ENCODE measurements at places on chromosomes 13 and 19.
A peak's percentile ranks its signal among the peaks of the same experiment; 100 is the strongest.

GRCh38 chr19:10009714-10010224 lies 535 bp downstream of the COL5A3 start:
- peak; percentile 43 for DNase-seq

GRCh38 chr13:112065521-112065866 lies 1.5 kb upstream of the SOX1 start:
- DNase-seq = no peak

- no peak for DNase-seq
Observed at GRCh38 chr13:24161010-24161775, 673 bp downstream of the SPATA13 start.

GRCh38 chr13:80118506-80118905 lies 222.4 kb downstream of the SPRY2 start:
- no peak for DNase-seq

GRCh38 chr13:79749984-79750551 lies 269.1 kb downstream of the NDFIP2 start:
- peak; percentile 73 for DNase-seq

- DNase-seq = no peak
Observed at GRCh38 chr13:25746131-25746530, 305.7 kb downstream of the SHISA2 start.

DNA sequence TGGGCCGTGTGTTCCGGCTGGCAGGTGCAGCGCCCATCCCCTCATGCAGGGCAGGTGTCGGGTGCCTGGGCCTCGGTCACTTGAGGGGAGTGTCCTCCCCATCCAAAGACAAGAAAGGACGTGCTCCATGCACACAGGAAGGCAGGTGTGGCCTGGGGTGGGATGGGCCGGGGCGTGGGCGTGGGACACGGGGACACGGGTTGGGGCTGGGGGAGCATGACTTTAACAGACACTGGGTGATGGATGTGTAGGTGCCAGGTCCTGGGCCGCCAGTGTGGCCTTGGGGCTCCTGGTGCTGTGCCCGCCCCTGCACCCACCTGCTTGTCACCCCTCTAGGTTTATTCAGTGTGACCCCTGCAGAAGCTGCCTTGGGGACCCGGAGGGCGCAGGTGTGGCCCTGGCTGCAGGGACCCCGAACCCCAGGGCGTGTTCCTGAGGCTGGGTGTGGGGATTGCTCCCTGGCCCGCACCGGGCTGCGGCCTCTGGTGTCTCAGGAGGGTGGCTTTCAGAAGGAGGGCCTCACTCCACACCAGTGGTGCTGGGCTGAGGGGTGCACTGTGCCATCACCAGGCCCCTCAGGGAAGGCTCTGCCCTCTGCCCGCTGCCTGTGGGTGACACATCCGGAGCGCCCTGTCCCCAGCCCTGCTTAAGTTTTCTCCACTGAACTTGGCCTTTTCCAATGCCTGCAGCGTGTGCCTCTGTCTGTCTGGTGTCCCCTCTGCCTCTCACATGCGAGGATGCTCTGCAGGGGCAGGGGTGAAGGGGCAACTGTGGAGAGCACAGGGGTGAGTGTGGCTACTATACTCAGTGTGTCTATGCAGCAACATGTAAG lies 5.2 kb downstream of the TMEM255B start:
- DNase-seq = no peak

- no peak for DNase-seq
Observed at GRCh38 chr19:11073568-11073967, 15.7 kb upstream of the LDLR start.

GRCh38 chr19:56983171-56983570 lies 136.6 kb upstream of the USP29 start:
- no peak for DNase-seq

DNA sequence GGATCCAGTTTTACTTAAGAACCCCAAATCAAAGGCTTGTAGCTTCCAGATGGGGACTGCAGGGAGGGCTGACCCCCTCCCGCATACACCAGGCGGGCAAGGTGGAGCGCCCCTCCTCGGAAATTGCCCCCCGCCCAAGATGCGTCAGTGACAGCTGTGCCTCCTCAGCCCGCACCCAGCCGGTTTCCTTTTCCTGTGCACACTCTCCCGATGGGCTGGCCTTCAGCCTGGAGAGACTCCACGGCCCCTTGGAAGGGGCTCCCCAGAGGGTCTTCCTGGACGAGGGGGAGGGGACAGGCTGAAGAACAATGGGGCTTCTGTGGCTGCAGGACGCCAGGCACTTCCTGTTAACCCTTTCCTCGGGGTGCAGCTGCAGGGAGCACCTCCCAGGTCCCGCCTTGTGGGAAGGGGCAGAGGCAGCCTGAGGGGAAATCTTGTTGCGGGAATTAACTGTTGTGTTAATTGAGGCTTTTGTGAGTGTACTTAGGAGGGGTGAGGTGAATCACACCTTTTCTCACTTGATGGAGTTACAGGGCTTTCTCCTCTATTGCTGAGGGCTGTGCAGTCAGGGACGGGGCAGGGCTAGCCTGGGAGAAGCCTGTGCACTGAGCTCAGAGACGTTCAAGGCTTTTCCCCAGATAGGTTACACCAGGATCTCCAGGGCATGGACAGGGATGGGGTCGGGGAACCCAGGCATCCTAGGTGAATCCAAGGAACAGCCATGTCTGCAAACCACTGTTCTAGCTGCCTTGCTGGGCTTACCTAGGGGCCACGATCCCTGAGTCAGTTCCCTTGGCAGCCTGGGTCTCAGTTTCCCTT lies 14.3 kb downstream of the IER2 start:
- DNase-seq = peak; percentile 86

GRCh38 chr19:4773047-4773640 lies 18.4 kb upstream of the FEM1A start:
- no peak for DNase-seq

DNA sequence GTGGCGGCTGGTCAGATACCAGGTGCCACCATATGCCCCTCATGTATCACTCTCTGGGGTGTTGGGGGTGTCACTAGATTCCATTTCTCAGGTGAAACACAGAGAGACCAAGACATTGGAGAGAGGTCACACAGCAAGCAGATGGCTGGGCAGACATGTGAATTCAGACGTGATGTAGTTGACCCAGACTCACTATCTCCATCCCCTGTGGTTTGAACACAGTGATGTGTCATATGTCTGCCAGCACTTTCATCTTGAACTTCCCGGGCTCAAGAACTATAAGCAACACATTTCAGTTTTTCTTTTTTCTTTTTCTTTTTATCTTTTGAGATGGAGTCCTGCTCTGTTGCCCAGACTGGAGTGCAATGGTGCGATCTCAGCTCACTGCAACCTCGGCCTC lies 16.1 kb upstream of the UPF1 start:
- DNase-seq = no peak

DNA sequence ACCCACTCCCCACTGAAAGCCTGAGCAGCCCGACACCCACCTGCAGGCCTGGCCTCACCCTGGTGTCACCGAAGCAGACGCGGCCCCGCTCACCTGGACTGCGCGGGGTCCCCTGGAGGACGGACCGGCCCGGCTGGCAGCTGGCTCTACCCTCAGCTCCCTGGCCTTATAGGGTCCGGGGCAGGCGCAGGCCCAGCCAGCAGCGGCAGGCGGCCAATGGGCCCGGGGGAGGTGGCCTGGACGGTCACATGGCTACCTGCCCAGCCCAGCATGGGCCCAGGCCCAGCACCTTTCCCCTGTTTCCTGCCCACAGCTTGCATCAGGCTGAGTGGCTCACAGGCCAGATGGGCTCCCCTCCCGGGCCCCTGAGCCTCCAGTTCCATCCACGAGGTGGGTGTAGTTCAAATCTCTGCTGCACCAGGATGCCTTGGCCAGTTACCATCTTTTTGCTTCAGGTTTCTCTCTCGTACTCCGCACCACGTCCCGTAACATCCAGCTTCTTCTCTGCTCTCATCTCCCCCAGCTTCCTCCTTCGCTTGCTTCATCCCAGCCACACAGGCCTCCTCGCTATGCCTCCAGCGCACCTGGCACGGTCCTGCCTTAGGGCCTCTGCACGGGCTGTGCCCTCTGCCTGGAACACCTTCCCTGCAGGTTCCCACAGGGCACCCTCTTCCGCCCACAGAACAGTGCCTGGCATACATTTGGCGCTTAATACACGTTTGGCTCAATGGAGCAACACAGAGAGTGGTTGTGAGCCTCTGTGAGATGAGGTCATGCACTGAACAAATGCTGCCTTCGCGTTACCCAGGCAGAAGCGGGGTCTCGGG lies at the start of gene PLIN4:
Gene PLIN4, minus strand, starts transcription at position 142 of the 827 bp plus-strand sequence. CDS start 214 bp downstream, outside the sequence.
- peak; percentile 67 for DNase-seq

- DNase-seq = no peak
Observed at GRCh38 chr19:14512406-14512961, 5.7 kb downstream of the DNAJB1 start.

DNA sequence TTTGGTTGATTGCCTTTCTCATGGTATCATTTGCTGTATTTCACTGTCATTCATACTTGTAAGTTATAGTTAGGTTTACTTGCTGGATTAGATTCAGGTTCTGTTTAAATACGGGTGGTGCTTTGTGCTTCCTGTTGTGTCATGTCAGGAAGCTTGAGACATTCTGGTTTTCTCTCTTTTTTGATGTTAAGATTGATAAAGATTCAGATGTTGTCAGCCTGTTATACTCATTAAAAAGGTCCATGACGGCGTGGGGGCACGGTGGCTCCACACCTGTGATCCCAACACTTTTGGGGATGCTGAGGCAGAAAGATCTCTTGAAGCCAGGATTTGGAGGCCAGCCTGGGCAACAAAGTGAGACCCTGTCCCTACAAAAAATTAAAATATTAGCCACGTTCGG lies 45.7 kb downstream of the NAA16 start:
- no peak for DNase-seq

DNA sequence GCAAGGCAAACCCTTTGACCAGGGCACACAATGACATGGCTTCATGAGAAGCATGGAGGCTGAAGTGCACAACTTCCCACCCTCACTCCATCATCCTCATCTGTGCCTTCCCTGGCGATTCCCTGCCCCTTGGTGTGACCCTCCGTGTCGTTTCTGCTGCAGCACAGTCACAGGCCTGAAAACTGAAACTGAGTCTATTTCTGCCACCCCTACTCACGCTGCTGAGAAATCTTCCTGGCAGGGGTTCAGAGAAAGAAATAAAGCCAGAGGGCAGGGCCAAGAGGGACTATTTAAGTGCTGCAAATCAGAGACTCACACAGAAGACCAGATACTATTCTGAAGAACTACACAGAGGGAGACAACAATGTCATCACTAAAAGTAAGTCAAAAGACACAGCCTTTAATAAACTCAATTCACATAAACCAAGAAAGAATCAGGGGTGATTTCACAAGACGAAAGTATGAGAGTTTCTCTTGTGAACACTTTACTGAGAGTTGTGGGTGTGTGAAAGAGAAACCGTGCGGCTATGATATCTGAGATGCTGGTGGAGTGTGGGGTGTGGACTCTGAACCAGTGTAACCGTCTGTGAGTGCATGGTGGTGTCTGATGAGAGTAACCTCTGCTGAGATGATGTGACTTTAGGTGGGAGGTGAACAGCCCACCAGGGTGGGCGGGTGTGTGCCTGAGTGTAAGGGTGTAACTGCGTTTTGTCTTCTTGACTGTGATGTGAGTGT lies 23.5 kb downstream of the LGALS16 start:
- DNase-seq = no peak

GRCh38 chr13:94608586-94608985 lies 6.9 kb downstream of the GPR180 start:
- DNase-seq = no peak

DNA sequence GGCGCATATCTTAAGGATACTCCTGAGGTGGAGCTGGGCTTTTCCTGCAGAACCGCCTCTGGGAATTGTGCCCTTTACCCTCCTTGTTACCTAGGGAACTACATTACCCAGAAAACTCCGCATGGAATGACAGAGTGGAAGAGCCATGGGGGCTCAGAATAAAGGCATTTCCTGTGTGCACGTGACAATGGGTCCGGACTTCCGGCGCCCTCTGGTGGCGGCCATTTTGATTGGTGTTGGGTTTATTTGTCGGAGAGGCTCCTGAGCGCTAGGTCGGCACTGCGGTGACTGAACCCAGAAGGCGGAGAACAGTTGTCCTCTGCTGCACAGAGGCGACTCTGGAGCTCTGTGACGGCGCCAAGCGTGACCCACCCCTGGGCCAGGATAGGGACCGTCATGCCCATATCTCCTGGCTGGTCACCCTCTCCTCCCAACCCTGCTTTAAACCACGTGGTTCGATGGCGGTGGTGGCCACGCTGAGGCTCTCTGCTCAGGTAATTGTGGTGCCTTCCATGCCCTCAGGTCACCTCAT lies at the start of gene ZNF587B:
Gene ZNF587B, plus strand, starts transcription at position 229 of the 532 bp plus-strand sequence. Its CDS starts 230 bp downstream, at position 459.
- peak; percentile 81 for DNase-seq

DNA sequence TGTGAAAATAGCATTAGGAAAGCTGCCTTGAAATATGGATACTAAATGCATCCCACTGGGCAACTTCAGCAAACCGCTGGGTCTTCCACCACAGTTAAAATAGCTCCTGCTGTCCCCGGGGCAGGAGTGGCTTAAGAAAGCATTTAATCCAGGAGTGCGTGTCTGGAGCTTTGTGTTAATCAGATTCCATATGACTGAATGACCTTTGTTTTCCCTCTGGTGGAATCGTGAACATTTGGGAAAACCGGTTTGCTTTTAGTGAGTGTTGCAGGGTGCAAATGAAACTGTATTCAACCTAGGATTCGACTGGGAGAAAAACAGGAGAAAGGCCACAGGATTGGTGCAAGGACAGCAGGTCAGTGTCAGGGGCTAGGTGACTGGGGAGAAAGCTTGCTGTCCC lies 237.6 kb upstream of the MAB21L1 start:
- no peak for DNase-seq
